Cortex of kidney (tissue), 1 donor: ENCODE measurements at places on chromosomes 11 and 22.

GRCh38 chr11:92455210-92455790 is 230.7 kb downstream of the FAT3 start:
- no peak for DNase-seq

DNA sequence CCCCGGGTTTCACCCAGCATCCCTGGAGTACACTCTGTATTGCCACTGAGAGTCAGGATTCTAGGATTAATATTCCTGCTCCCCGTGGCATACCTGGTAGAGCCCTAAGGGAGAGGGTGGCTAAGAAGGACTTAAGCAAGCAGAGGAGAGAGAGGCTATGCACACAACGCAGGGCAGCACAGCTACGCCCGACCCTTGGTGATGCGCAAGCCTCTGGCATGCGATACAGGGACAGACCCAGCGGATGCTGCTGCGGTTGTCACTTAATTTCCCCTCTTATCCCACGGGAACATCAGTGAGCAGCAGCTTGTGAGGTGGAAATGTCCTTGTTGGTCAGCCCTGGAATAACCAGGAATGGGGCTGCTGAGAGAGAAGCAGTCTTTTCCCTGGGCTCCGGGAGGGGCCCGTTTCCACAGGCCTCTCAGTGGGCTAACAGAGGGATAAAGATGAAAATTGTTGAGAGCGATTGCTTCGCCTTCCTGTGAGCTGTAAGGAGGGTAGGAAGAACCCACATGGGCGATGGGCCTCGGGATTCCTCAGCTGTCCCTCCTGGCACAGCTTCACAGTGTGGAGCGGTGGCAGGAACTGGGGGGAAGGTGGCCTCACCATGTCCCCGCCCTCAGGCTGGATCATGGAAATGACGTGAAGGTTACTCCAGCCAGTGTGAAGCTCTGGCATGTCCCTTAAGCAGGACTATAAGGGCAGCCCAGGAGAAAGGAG is 48.4 kb upstream of the RAB1B start:
- DNase-seq = no peak

DNA sequence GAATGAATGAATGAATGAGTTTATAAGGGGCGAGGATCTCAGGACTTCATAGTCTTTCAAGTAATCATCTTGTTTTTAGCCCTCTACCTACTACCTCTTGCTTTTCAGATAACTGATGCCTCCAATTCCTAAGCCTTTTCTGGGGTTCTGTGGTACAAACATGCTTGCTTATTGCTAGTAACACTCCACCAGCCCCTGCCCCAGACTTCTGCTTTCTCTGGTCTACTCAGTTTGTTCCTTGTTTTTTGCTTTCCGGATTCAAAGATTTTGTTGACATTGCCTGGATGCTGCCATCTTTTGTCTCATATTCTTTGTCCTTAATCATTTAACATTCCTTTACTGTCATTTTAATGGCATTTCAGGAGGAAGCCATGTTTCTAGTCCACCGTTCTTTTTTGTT is 8.9 kb upstream of the TMEM9B start:
- no peak for DNase-seq

- DNase-seq = no peak
Measured at GRCh38 chr11:69670158-69670845, 4.9 kb downstream of the LTO1 start.

DNA sequence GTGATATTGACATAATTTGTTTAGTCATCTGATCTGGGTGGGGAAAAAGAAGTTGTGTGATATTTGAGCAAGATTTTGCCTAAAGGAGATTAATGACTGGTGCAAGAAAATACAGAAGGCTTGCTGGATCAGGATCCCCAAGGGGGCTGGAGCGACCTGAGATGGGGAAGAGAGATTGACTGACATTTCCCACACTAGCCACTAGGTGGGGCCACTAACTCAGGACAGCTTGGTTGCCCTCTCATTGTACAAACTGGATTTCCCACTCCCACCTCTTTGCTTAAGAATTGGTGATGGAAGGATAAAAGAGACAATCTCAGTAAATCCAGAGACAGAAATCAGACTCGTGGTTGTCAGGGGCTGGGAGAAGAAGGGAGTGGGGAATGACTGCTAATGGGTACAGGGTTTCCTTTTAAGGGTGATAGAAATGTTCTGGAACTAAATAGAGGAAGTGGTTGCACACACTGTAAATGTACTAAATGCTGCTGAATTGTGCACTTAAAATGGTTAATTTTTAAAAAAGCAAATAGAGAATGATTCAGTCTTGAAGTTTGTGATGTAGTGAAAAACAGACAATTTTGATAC is 50.7 kb downstream of the CTTN start:
- no peak for DNase-seq

- no peak for DNase-seq
Measured at GRCh38 chr11:114762408-114762807, 84.1 kb downstream of the NXPE2 start.

- DNase-seq = no peak
Measured at GRCh38 chr11:3982431-3982830, 112.2 kb upstream of the RRM1 start.

- no peak for DNase-seq
Measured at GRCh38 chr22:35678836-35679235, 30.6 kb downstream of the APOL6 start.

- DNase-seq = no peak
Measured at GRCh38 chr11:76629116-76629852, 41.3 kb downstream of the LRRC32 start.

DNA sequence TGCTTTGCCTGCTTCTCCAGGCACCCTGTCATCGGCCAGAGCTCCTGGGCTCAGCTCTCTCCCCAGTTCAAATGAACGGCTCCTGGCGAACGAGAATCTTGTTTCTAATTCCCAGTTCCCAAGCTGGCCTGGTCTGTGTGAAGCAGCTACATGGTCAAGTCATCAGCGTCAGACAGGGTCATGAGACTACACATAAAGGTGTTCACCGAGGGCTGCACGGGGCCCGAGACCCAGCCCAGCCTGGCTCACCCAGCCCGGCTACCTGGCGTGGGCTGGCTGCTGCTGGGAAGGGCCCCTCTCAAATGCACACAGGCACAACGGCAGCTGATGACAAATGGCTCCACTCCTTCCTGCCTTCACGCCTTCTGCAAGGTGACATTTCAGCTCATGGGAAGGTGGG is 14.6 kb upstream of the CELSR1 start:
- no peak for DNase-seq

GRCh38 chr11:77409046-77409445 is 64.8 kb downstream of the PAK1 start:
- DNase-seq = no peak

DNA sequence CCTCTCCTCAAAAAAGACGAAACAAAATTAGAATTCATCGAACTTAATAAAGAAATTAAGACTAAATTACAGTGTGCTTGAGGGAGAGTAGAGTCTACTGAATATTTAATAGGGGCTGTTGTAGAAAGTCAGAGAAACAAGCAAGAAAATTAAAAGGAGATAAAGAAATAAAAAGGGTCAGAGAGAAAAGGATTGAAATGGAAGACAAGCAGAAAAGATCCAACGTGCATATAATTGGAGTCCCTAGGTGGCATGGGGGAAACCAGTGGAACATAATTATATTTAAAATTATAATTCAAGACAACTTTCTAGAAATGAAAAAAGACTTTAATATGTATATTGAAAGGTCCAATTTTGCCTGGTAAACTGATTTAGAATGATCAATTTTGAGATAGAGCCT is 74.3 kb downstream of the ACER3 start:
- no peak for DNase-seq

- no peak for DNase-seq
Measured at GRCh38 chr22:29433856-29434255, 4.5 kb upstream of the RFPL1 start.

DNA sequence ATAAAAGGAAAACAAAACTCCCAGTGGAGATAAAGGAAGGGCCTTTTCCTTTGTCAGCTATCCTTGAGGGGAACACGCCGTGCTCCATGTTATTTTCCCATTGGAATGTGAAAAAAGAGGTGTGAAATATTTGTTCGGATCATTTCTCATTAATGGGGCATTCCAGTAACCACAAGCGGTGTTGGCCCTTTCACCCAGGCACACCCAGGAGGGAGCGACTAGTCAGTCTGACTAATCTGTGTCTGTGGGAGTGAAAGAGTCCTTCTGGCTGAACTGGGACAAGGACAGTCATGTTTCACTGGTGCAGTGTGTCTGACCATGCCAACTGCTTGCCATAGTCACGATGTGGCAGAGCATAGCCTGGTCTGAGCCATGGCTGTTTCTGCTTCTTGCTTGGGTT is 13.0 kb upstream of the MYEOV start:
- no peak for DNase-seq

- DNase-seq = no peak
Measured at GRCh38 chr11:44417731-44418455, 108.0 kb upstream of the ALX4 start.

DNA sequence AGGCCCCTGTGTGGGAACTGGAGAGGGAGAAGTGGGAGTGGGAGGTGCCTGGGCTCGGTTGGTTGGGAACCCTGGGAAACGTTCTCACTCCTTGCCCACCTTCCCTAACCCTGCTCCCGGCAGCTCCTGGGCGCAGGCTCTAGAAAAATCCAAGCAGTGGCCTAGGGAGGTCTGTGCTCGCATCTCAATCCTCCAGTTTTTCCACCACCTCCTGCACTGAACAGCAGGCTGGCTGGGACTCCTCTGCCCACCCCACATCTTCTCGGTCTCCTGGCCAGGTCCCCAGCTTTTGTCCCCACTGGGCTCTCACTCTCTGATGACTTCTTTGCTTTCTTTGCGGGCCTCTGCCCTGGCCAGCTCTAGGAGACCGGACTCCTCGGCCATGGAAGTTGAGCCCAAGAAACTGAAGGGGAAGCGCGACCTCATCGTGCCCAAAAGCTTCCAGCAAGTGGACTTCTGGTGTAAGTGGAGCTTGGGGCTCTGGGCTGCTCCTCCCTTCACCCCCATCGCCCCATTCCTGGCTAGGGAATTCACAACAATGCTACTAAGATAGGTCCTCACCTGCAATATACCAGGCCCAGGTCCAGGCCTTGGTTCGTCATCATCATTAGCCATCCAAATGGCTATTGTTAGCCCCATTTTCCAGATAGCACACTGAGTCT is 35.6 kb downstream of the PRDM11 start:
- DNase-seq = peak; percentile 31

DNA sequence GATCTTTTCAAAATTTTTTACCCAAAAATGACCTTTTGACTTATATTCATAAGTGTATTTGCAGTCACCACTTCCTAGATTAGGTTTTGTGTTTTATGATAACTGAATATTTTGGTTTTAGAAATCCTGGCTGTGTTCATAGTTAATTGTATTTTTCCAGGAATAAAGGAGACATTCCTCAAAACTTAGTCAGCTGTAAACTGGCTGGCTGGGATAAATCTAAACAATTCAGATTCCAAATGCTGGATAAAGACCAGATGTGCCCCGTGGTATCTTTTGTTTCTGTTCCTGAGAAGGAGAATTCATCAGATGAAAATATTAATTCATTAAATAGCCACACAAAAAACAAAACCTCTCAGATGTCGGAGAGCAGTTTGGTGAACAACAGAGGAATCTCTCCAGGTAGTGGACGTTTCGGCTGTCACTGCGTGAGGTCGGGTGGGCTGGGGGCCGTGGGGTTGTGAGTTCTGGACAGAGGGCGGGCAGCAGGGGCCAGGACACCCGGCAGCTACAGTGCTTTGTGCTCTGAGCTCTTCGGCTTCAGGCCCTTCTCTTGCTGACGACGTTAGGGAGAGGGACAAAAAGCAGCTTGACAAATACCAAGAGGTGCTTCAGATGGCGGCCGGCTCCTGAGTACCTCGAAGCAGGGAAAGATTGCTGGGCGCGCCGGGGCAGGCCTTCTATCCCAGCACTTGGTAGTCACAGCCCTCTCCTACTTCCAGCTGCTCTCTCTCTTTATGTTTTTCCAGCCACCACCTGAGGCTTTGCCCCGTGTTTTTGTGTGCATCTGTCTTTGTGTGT is 24.6 kb downstream of the MOV10L1 start:
- no peak for DNase-seq
